Stimulated activated CD4-positive, alpha-beta T cell treated with anti-CD3 and anti-CD28 coated beads, Interleukin-4, amount 100 ng/mL, for 1 hour (primary cell): ENCODE measurements at places on chromosomes 5 and 9.

- DNase-seq: no peak
These were observed 27.5 kb downstream of the FSD1L start for GRCh38 chr9:105475302-105475701.

DNA sequence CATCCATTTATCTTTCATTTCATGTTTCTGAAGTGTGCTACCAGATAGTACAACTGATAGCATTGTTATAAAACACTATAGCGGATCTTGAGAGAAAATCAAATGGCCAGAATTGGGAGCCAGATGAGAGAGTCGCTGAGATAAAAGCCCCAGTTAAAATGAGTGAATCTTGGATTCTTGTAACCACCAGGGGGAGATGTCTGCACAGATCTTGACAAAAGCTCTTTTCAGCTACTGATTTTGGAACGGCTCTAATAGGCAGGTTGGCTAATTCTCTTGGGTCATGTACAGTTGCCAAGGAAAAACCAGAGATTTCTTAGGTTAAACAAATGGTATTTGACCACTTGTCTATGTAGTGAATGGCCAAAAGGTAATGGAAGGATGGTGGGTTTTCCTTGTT is 21.7 kb downstream of the F2RL2 start:
- DNase-seq: no peak

DNA sequence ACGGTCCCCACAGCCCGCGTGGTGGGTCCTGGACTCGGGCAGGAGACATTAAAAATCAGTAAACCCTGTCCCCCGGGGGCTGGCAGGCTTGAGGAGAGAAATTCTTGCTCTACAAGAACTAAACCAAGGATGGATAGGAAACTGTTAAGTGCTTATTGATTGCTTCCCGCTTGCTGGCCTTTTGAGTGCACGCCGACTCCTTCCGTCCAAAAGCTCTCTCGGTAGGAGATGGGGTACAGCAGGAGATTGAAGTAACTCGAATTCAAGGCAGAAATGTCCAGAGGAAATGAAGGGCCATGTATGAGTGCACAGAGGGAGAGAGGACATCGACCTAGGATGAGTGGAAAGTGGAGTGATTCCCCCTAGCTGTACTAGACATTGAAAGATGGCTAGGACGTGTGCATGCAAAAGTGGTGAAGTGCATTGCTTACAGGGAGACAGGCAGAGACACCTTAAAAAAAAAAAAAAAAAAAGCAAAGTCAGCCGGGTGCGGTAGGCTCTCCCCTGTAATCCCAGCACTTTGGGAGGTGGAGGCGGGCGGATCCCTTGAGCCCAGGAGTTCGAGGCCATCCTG is 923 bp downstream of the RECK start:
- DNase-seq: no peak

DNA sequence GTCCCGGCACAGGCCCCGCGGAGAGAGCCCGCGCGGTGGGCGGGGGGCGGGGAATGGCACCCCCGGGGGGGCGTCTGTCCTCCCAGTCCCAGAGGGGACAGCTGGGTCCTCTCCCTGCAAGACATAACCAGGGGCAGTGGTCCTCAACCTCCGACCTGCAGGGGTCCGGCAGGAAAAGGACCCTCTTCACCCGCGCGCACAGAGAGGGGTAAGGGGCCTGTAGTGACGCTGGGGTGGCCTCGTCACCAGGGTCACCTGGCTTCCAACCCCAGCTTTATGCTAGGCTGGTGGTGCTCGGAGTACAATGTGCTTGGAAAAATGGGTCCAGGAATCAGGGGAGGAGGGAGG is 34.2 kb downstream of the LHX2 start:
- DNase-seq: no peak

DNA sequence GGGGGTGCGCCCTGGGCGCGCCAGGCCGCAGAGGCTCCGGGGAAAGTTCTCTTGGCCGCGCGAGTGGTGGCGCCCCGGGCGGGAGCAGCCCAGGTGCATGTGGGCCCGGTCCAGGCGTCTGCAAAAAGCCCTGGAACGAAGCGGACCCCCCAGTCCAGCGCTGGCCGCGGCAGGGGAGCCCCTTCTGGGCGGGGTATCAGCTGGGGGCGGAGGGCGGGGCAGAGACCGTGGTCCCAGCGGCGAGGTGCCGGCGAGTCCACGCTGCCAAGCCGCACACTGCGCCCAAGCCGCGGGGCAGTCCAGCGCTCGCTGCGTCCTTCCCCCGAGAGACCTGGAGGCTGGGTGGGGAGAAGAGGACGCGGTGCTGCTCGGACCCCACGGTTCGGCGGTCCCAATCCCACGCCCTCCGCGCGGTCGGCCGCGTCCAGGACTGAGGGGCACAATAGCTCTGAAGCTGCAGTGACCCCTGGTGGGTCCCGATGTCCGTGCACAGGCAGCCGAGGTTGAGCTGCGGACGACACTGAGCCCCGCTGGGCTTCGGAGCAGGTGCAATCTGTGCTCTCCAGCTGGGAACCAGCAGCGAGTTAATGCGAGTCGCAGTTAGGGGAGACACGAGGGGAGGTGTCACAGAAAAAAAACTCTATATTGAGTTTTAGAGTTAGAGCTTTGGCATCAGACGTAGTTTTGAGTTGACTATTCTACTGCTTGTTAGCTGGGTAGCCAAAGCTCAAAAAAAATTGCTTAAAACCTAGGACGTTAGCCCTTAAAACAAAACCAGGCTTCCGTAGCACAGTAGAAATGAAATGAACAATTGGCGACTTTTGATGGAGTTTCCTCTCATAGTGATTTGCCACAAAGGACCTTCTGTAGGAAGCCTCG is 1.1 kb upstream of the EPB41L4A start:
- DNase-seq: peak; percentile 15

GRCh38 chr9:129654554-129655040 is 10.8 kb upstream of the PRRX2 start:
- DNase-seq: no peak

DNA sequence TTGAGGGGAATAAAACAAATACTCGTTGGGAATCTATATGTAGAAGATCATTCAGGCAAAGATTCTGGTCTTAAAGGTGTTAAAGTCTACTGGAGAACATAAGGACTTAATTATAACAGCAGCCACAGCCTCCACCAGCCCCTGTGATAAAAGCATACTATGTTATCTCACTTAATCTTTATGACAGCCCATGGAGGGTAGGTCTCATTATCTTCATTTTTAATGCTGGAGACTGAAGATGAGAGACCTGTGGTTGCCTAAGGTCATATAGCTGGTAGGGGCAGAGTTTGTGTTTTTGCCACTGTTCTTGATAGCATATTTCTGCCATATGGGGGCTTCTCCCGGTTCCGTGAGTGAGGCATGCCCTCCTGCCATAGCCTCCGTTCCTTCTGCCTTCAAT is 88.7 kb downstream of the TRIO start:
- DNase-seq: no peak

GRCh38 chr9:68443624-68444023 is 87.2 kb downstream of the PGM5 start:
- no peak for DNase-seq

GRCh38 chr5:7822449-7822848 is 28.5 kb downstream of the CFAP90 start:
- no peak for DNase-seq

DNA sequence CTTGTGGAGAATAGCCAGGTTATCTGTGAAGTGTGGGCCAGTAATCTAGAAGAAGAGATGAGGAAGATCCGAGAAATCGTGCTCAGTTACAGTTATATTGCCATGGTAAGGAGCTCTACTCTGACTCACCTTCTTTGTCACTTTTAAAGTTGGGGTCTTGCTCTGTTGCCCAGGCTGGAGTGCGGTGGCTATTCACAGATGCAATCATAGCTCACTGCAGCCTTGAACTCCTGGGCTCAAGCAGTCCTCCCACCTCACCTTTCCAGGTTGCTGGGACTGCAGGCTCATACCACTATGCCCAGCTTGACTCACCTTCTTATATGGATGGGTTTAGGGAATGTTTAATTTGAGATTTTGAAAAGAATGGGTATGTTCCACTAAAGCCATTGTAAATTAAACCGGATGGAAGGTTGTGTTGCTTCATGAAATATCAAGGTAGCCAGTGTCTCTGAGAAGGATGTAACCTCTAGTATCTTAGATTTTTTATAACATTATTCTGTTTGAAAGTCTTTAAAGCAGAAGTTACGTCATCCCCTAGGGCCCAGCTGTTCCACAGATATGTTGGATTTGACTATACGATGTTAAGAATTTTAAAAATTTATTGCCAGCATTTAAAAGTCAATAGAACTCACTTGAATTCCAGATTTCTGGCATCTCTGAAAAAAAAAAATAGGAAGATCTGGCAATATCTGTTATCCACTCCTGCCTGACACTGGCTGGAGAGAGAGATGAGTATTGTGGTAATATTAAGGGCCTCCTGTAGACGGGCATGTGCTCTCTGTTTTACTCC is 5.1 kb downstream of the CNOT8 start:
- no peak for DNase-seq

DNA sequence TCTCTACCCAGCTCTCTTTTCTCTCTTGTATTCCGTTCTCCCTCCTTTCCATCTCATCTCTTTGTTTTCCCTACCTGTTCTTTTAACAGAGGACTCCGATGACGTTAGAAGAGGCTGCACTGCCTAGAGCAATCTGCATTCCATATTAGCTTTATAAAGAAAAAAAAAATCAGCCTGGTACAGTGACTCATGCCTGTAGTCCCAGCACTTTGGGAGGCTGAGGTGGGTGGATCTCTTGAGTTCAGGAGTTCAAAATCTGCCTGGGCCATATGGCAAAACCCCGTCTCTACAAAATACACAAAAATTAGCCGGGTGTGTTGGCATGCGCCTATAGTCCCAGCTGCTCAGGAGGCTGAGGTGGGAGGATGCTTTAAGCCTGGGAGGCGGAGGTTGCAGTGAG is 49.0 kb downstream of the DAPK1 start:
- no peak for DNase-seq

DNA sequence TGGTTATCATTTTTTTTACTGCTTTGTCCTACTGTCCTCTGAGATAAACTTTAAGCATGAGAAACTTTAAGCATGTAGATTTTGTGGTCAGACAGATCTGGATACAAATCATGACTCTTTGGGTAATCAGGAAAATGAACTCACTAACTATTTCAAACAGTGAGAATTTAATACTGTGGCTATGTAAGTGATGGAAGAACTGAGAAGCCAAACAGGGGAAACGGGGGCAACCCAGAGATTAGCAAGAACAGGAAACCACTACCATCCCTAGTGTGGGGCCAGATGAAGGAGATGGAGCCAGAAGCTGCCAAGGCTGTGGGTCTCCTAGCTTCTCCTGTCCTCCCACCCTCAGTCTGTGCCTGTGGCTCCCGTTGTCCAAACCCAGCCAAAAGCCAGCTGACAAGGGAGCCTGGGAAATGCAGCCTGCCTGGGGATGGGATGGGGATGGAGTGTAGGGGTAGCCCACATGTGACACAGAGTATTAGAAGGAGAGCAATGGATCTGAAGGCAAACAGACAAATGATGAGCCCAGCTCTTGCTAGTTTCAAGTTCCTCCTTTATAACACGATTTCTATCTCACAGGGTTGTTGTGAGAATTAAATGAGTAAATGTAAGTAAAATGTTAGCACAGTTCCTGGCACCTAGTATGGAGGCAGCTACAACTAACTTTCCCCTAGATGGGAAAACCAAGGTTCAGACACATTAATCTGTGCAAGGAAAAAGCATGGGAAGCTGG is 27.7 kb upstream of the CDC23 start:
- DNase-seq: no peak

DNA sequence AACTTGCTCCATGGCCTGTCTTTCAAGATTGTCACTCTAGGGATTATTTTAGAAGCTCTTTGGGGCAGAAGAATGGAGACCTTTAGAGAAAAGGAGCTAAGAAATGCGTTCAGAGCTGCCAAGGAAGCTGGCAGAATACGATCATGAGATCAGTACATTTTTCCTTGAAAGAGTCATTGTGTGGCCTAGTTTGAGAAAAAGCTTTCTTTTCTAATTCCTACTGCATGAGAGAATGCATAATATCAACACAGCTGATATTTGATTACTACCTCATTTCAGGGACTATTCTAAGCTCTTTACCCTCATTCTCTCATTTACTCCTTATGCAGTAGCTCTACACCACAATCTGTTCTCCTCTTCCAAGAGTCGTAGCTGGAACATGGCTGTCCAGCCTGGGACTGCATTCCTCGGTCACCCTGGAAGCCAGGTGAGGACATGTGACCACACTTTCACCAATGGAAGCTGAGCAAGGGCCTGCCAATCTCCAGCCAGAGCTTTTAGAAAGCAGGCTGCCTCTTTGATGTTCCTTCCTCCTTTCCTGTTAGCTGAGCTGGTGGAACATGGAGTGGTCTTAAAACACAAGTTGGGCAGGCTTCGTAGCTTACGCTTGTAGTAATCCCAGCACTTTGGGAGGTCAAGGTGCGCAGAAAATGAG is 99.3 kb upstream of the LHFPL2 start:
- DNase-seq: no peak

GRCh38 chr5:90112033-90112692 is 297.4 kb downstream of the CETN3 start:
- DNase-seq: no peak

DNA sequence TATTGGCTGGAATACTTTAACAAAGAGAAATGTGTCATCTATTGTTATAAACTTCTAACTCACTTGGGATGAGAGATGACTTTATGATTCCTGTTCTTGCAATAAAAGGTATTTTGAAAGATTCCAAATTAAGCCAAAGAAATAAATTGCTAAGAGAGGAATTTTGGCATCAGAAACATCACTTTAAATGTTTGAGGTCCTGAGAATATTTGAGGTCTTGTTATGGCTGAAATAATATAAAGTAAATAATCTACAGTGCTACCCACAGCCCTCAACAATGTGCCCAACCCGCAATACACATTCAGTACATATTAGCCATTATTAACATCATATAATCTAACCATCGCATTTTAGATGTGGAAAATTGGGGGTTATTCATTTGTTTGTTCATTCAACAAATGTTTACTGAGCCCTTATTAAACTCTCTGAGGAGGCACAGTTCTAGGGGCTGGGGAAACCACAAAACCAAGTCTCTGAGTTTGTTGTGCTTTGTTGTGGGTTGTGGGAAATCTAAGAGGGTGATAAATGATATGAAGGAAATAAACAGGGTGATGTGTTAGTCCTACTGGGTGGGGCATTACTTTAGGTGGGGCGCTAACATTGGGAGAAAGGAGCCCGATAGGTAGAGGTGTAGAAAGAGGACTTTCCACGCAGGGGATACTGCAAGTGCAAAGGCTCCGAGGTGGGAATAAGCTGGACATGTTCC is 135.2 kb upstream of the CLINT1 start:
- DNase-seq: no peak

DNA sequence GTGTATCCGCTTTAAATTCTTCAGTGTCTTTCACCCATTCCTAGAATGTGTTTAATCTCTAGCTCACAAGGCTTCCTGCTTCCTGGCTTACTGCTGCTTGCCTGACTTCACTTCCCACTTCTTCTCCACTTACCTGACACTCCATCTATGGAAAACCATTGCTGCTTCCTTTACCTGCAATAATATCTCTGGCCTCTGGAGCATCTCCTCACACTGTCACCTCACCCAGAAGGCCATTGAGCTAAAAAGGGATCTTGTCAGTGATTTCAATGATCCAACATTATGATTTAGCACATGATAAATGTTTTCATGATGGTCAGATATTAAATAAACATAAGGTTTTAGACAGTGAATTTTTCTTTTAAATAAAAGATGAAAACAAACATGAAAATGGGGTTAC is 281.1 kb downstream of the MRPS30 start:
- DNase-seq: no peak
